Stimulated activated CD8-positive, alpha-beta memory T cell treated with anti-CD3 and anti-CD28 coated beads, Interleukin-15, amount 100 ng/mL, for 24 hours (primary cell): ENCODE measurements at places on chromosomes 7 and 10.

DNA sequence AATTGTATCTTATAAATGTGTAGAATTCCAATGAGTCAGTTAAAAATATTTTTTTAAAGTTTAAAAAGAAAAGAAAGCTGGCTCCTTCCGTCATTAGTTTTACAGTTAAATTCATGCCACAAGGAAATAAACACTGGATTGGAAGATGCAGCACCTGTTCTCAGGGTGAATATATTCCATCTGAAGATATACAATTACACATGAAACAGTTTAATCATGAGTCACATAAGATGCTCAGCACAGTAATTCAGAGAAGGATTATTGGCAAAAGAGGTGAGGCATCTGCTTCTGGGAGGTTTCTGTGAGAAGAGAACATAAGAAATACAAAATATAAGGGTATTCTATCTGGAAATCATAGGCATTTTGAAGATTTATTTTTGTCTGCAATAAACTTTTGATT is 376.5 kb upstream of the SORCS1 start:
- DNase-seq = no peak

DNA sequence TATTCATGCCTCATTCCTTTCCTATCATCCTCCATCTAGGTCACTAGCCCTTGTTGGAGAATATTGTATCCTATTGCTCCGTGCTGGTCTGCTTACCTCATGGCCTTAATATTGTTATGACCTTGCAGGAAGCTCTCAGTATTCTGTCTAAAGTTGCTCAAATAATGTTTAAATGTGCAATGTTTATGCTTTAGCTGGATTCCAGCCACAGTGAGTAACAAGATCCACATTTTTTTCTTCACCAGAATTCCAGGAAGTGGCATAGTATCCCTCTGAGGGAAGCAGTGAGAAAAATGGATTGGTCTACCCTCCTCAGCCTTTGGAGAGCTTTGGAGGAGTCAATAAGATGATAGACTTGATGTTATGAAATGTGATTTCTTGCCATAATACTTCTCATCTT is 402.6 kb downstream of the NRG3 start:
- DNase-seq = no peak

GRCh38 chr10:127996586-127996985 is 89.7 kb downstream of the PTPRE start:
- DNase-seq = no peak

DNA sequence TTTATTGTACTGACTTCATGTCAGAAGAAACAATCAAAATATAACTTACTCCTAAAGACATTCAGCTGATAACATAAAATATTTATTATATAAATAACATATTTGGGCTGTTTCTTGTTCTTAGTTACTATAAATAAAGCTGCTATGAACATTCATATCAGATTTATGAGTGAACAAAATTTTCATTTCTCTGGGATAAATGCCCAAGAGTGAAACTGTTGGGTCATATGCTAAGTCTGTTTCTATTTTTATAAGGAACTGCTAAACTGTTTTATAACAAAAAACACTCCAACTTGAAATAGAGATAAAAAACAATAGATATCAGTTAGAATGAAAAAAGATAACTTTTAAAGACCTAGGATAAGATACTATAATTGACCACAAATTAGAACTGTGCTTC is 26.5 kb upstream of the CC2D2B start:
- DNase-seq = no peak

GRCh38 chr7:105487579-105488571 is 34.2 kb downstream of the PUS7 start:
- no peak for DNase-seq

DNA sequence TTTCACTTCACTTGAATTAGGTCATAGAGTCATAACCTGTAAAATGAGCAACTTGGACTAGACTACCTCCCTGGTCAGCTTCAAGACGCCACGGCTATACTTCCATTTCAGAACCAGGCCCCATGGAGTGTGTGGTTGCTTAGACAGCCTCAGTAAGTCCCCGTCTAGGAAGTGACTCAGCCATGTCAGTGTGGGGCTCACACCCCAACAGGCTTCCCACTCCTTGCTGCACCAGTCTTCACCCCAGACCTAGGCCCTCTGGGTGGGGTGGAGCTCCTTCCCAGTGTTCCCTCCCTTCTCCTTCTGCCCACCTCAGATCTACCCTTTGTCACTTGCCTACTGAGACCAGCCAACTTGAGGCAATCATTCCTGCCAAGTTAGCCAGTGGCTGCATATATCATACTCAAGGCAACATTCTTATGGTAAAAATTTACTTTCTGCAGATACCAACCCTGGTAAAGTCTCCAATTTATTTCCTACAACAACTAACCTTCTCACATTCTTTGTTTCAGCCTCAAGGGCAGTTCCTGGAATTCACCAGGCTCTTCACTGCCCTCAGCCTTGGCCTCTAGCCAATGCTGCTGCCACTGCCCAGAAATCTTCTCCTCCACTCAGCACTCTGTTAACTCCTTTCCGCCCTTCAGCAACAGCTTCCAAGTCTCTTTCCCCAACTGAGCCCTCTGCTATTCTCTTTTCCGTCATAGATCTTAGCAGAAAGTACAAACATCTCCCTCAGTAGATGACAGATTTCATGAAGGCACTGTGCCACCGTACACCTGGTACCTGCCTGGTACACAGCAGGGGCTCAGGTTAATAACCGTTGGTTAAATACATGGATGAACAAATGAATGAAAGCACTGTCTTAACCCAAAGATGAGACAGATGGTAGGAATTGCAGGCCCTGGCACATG is 31.3 kb upstream of the ZNRF2 start:
- no peak for DNase-seq

DNA sequence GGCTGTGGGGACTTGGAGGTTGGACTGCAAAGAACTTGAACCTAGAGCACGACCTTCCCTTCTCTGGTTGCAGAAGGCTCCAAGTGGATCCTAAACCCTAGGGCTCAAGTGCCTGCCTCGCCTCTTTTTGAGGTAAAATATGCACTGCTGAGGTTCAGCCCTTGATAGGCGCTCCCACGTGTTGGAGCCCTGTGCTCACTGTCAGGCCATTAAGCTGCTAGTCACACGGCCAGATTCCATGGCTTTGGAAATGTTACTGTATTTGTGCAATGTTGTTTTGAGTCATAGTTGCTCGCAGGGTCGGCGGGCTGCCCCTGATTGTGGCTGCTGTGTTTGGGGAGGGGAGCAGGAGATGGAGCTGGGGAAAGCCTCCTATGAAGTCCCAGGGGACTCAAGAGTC is 39.8 kb upstream of the PCBD1 start:
- no peak for DNase-seq

- no peak for DNase-seq
Observed at GRCh38 chr7:12949060-12949931, 261.9 kb downstream of the ARL4A start.

DNA sequence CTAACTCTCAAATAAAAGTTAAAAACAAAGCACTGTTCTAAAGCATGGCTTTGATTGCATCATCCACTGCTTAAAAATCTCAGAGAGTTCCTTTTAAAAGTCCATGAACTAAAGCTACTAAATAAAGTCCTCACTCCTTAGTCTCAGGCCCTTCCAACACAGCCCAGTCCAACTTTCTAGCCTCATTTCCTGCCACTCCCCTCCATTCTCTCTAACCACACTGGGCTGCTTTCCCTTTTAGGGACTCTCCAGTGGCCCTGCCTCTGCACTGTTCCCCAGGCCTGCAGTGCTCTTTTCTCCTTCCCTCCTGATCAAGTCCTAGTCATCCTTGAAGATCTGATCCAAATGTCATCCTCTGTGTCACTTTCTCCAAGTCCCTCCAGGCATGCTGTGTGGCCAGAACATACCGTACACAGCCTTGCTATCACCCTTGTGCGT is 56.9 kb upstream of the PPP1R3C start:
- DNase-seq = no peak

DNA sequence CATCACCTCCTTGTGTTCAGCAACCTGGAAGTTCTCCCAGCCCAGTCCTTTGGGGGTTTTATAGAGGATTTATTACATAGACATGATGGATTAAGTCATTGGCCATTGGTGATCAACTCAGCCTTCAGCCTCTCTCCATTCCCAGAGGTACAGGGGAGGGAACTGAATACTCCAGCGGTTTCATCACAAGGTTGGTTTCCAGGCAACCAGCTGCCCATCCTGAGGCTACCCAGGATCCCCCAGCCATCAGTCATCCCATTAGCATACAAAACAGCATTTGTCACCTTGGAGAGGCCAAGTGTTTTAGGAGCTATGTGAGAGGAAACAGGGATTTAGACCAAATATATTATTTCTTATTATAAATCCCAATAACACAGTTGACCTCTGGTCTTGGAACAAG is 584.8 kb upstream of the NRP1 start:
- no peak for DNase-seq

- DNase-seq = no peak
Observed at GRCh38 chr7:96870185-96870584, 135.2 kb upstream of the DLX6 start.

- DNase-seq = no peak
Observed at GRCh38 chr7:158816271-158816670, 13.0 kb downstream of the ESYT2 start.

DNA sequence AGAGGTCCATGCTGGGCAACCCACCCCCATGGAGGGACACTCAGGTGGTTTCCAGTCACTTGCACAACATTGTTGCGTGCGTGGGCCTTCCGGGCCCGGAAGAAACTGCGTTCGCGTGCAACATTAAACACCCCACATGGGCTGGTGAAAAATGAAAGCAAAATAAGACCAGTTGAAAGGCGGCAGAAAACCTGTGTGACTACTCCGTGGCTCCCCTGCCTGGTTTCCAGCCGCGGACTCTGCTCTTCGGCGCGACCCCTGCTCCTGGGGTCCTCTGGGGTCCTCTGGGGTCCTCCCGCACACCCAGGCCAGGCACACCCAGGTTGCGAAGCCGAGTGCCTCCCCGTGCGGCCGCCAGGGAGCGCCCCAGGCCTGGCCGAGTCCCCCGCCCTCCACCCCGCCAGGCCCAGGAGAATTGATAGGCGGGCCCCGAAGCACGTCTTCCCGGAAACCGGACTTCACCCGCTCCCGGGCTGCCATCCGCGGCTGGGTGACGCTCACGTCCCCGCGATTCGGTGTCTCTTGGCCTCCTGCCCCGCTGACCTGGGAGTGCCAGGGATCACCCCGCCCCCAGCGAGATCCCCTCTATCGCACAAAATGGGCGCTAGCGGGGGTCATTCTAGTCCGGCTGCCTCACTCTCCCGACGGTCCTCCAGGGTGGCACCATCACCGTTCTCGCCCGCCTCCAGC is 1.9 kb upstream of the SH2D4B start:
- peak; percentile 53 for DNase-seq

GRCh38 chr10:119306514-119306951 is 99.2 kb downstream of the GRK5 start:
- no peak for DNase-seq

- DNase-seq = no peak
Observed at GRCh38 chr10:59631882-59632807, 77.5 kb downstream of the SLC16A9 start.

DNA sequence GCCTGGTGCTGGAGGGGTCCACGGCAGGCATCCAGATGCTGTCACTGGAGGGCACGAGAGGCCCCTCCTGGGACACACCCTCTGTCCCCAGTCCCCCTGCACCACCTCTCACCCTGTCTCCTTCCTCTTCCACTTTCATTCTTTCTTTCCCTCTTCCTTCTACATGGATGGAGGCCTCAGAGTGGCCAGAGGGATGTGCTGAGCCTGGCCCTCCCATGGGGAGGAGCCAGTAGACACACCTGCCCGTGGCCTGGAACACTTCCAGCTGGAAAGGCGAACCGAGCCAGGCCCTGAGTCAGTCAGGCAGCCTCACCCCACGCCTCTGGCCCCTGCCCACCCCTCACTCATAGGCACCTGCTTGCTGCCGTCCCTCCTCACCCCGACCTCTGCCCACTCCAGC is 55.9 kb upstream of the MXI1 start:
- no peak for DNase-seq

DNA sequence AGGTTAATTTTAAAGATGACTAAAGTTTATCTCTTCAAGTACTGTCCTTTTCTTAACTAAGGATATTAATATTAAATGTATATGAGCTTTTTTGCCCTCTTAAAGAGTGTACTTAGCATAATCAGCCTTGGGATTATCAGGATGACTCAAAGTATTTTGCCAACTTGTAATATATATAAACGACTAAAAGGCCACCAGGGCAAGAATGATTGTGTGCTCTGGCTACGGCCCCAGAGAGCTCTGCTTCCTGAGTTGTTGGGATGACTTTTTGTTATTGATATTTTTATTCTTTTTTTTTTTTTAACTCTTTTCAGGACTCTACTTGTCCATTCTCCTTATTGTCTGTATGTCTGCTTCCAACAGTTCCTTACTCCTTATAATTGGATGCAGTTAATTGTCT is 14.8 kb upstream of the CHRM2 start:
- DNase-seq = no peak

DNA sequence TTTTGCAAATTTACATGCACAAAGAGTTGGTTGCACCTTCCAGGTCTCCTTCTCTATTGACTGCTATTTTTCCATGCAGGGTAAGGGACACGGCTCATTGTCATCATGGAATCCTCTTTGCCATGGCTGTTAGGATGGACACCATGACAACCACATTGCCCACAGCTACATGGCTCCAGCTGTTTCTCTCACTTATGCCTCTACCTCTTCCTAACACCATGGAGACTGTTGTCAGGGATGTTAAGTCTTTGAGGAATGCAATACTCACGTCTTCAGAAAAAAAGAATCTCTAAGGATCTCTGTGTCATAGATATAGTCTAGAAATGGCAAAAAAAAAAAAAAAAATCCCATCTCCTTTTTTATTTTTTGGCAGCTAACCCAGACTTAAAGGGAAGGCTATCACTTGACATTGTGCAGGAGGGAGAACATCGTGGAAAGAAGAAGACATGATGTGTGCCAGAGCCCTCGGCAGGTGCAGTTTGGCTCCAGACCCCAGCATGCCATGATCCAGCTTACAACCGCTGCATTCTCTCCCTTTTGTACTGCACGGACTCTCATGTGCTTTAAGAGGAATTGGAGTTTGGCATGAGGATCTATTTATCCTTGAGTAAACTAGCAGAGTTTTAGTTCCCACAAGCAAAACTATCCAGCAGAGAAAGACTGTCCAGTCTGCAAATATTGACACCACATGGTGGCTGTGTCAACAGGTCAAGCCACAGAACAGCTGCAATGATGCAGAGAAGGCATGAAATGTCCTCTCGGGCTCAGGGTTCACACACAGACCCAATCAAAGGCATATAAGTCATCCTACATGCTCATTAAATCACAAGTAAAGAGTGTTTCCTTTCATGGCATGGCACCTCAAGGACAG is 70.8 kb downstream of the FRMD4A start:
- DNase-seq = no peak

GRCh38 chr7:77995717-77996116 is 197.1 kb downstream of the PHTF2 start:
- DNase-seq = no peak

DNA sequence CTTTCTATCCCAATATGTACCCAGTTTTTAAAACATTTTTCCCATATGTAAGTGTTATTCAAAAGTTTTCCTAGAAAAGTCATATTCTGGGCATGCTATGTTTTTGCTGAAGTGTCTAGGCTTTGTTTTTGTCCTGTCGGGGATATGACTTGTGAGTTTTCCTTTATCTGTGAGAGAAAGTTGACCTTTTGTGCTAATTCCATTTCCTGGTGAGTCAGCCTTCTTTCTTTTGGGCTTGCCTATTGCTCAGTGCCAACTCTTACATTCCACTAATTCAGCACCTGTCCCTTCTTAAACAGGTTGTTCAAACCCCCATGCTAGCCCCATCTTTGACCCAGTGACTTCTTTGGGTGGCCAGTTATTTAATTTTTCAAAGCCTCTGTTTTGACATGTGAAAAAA is 146.2 kb downstream of the AHR start:
- no peak for DNase-seq

GRCh38 chr7:128167791-128168666 is 73.0 kb upstream of the LEP start:
- DNase-seq = no peak

- no peak for DNase-seq
Observed at GRCh38 chr10:6336016-6336415, 133.3 kb downstream of the PFKFB3 start.

- no peak for DNase-seq
Observed at GRCh38 chr7:156765901-156766656, 125.5 kb downstream of the RNF32 start.
